Fibroblast of the aortic adventitia (primary cell): ENCODE measurements at places on chromosomes 13 and 19. TPM values are rescaled to one million over a fixed set of nuclear protein-coding genes. Genes with fewer than 3 reads are reported as not detected.

GRCh38 chr19:17965370-17966128, 1.4 kb upstream of the KCNN1 start:
- DNase-seq, result no peak

GRCh38 chr13:111270765-111271698, 49.4 kb upstream of the TEX29 start:
- peak; percentile 18 for DNase-seq

Gene CEACAM21
- not detected in 2 replicates for total RNA-seq

DNA sequence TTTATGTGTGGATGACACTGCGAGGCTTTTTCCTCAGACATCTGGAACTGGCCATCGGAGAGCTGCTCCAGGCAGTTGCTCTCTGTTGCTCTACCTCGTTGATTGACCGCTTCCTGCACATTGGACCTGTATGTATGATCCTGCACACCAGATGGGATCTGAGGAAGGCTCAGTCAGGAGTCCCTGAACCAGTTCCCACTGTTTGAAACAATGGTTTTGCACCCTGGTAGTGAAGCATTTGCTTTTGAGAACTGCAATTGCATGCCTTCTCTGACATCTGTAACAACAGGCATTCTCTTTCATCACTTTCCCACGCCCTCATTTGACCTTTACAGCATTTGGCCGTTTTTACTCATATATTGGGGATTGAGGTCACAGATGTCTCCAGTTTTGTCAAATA, 61.1 kb upstream of the NPAS1 start:
- peak; percentile 62 for DNase-seq

DNA sequence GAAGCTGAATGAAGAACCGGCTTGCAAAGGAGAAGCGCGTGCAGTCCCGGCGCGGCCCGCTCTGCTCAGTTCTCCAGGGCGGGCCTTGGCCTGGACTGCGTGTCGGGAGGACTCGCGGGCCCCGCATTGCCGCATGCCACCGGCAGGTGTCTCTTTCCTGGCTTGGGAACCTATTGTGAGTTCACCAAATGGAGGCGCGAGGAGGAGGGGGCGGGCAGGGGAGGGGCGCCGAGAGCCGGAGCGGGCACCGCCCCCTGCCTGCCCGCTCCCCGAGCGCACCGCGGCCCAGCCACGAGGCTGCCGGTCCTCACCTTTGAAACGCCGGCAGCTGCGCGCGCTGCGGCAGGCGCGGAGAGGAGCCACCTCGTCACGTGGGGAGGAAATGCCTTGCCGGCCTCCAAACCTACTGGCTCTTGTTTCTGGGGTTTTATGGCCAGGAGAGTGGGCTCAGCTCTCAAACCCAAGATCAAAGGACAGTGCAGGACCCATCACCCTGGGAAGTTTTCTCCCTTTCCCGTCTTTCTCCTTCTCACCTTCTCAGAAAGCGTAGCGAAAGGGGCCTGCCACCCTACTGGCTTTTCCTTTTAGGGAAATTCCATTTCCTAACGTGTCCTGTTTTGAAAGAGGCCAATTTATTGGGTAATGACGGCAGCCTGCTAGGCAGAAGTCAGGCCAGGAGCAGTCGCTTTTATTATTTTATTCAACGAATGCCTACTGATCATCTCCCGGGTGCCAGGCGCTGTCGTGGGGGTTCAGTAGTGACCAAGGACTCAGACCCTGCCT, 13.8 kb upstream of the UBE2L5 start:
- DNase-seq, result peak; percentile 89

Gene HTR2A
- 0.82 and 6.0 TPM in 2 replicates for total RNA-seq

- peak; percentile 46 for DNase-seq
Measured at GRCh38 chr13:30551189-30551588, 66.5 kb upstream of the USPL1 start.

DNA sequence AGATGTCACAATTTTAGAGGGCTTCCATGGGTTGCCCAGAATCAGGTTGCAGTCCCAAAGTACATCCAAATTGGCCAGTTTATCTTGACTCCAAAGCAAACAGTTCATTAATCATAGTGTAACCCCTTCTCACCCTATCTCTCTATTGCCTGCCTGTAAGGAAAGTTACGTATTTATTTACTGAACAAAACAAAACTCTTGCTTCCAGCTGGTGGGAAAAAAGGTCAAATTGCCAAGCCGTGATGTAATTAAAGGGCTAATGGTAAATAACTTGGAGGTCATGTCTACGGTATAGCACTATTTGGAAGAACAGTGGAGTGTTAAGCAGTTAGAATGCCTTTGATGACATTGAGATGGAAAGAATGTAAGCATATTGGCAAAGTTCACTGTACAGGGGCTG, 214.0 kb downstream of the DLEU7 start:
- DNase-seq, result no peak

Gene ZNF835
- not detected in 2 replicates for total RNA-seq
